HT1080 (cell line): ENCODE measurements at places on chromosomes 5 and 9. TPM values are rescaled to one million over a fixed set of nuclear protein-coding genes. Genes with fewer than 3 reads are reported as not detected.

DNA sequence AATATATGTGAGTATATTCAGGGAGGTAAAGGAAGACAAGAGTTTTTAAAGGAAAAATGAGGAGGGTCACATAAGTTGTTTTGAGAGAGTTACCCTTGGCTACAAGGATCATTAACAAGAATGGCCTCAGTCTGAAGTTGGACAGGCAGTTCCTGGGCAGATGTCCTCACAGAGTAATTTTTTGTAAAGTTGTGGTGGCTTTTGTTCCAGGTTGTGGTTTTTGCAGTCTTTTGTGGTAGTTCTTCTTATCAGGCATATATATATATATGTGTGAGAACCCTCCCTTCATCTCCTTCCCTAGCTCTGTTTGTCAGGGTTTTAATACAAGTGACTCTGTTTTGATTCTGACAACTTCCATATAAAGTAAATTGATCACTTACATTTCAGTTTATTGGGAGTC is 60.0 kb downstream of the CSNK1G3 start:
- DNase-seq = peak; percentile 22

DNA sequence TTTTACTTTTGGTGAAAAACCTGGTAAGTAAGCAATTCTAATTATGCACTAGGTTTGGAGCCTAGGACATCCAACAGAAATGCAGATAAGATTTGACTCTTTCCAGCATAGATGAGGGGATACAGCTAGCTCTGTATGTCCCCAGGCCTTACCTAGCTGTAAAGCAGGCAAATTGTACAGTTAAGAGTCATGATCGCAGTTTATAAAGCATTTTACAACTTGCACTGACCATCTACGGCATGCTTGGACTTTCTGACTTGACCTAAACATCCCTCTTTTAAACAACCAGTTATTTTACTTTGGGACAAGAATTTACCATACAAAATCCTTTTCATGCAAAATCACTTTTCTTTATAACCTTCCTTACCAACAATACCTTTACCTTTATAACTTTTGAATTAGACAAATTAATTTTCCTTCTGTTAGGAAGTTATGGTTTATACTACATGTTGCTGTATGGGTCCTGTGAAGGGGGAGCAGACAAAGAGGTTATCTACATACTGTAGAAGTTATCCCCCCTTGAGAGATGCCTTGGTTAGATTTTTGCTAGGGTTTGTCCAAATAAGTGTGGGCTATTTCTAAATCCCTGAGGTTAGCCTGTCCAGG is 36.8 kb downstream of the FGD3 start:
- DNase-seq = no peak

DNA sequence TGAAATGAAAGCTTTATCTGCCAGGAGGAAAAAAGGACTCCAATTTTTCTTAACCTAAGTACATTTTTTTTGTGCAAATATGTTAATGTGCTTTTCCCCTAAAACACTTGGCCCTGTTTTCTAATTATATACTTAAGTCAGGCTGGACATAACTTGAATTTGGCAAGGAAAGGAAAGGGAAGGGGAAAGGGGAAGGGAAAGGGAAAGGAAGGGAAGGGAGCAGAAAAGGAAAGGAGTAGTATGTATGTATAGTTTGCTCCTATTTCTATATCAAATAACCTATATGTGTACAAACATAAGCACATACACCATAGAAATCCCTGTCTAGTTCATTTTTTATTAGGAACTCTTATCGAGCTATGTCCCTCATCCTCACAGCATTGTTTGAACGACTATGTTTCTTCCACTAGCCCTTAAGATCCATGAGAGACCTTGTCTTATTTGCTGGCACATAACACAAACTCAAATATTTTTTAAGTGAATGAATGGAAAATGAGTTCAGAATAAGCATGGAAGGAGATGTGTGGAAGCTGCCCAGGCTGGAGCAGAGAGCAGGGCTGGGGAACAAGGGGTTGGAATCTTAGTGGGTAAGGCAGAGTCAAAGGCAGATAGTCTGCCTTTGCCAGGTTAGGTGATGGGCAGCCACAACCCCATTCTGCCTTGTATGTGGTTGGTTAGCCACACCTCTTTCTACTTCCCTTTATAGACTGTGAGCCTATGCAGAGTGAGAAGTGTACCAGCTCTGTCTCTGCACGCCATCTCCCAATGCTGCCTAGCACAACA is 70.0 kb downstream of the KLHL3 start:
- no peak for DNase-seq

The MYOZ3 gene
- total RNA-seq = not detected in 2 replicates

The IFNA13 gene
- total RNA-seq = not detected in 2 replicates

The ALDH1A1 gene
- 0.14 and 0.17 TPM in 2 replicates for total RNA-seq

The DNAJC18 gene
- total RNA-seq = 5.1 and 11.9 TPM in 2 replicates

The SHISAL2B gene
- total RNA-seq = 0.10 TPM in 1 of 2 replicates, not detected in the other
